ENCODE measurements at places on chromosomes 2 and 18.

- DNase-seq = no peak
Measured at GRCh38 chr18:78922856-78923255, 56.8 kb upstream of the SALL3 start.

- no peak for DNase-seq
Measured at GRCh38 chr2:12192762-12193161, 446.3 kb downstream of the LPIN1 start.

DNA sequence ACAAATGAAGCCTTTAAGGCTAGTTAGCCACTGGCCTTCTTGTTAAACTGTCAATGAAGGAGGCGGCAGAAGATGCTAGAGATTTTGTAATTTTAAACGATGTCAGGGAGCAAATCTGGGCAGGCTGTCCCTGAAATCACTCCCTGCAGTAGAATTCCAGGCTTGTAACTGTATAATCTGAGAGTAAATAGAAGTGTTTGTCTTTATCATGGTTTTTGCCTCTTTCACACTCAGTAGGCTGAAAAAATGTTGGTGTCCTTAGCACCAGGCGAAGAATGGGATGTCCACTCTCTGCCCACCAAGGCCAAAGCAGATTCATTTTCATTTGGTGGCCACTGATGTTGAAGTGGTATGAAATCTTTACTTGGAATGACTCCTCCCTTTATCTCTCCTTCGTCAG lies 136.9 kb upstream of the THSD7B start:
- no peak for DNase-seq

DNA sequence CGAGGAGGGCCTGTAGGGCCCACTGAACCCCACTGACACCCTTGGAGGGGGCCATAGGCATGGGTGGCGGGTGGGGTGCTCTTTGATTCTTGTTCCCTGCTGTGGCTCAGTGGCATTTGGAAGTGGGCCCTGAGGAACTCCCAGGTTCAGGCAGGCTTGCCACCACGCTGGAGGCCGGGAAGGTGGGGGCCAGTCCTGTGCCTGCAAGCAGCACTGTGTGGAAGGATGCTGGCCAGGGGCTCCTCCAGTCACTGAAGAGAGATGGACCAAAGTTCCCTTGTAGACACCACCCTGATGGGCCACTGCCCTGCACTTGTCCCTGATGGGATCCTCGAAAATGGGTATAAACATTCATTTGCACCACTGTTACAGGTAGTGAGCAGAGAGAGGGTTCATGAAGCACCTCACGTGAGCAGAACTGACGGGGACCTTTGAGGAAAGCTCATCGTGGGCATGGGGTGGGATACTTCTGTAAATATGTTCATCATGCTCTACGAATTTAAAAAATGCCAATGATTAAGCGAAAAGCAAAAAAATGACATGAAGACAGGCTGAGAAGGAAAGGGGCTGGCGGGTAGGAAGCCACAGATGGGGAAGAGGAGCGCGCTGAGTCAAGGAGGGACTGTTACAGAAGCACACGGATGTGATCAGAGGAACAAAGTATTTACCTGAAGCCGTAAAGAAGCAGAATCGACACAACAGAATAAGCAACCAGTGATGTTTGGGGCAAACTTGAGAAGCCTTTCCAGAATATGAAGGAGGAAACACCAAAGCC lies 45.2 kb upstream of the ASB1 start:
- no peak for DNase-seq

DNA sequence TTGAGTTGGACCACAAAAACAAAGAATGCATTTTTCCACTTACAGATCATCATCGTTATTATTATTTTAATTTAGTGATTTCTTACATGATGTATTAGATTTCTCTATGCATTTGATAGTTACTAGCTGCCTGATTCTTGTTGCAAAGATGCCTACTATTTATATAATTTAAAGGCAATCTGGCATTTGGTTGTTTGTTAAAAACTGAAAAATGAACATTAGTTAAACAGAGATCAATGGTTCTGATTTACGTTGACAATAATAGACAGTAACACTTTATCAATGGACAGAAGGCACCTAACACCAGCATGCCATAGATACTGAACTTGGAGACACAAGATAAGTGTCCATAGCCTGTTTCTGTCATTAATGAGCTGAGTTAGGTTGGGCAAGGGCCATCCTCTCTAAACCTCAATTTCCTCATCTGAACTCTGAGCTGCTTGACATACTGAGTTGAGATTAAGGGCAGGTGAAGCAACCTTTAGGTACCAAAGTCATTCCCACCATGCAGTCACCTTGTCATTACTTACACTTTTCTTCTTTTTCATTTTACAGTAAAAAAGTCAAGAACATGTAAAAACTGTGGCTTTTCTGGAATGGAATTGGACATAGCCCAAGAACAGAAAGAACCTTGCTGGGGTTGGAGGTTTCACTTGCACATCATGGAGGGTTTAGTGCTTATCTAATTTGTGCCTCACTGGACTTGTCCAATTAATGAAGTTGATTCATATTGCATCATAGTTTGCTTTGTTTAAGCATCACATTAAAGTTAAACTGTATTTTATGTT lies 3.1 kb downstream of the CCL20 start:
- peak; percentile 57 for DNase-seq
